ENCODE measurements at places on chromosomes 1 and 21.

DNA sequence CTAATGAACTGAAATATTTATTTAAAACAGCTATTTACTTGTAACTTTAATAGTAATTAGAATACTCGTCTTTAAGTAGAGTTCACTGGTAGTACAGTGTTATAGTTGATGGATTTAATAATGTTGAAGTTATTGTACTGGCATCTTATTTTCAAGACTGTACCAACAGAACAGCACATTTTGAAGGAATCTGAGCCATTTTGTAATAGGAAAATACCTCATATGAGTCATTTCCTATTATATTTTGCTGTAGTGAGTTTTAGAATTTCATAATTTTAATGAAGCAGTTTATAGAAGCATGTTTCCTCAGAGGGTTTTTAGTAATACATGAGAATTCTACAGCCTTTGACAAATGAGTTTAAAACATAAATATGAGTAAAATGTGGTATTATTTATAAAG is 258.3 kb downstream of the OLFM3 start:
- peak; percentile 79 for DNase-seq

DNA sequence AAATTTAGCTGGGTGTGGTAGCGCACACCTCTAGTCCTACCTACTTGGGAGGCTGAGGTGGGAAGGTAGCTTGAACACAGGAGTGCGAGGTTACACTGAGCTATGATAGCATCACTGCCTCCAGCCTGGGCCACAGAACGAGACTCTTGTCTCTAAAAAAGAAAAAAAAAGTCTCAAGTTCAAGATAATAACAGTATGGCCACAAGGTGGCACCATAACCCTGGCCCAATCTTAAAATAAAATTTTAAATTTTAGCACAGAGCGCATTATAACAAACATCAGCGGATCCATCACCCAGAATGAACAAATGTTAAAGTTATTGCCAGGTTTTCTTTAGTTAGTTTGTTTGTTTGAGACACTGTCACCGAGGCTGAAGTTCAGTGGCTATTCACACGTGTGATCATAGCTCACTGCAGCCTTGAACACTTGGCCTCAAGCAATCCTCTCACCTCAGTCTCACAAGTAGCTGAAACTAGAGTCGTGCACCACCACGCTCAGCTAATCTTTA is 2.9 kb upstream of the HTR6 start:
- DNase-seq = peak; percentile 89

DNA sequence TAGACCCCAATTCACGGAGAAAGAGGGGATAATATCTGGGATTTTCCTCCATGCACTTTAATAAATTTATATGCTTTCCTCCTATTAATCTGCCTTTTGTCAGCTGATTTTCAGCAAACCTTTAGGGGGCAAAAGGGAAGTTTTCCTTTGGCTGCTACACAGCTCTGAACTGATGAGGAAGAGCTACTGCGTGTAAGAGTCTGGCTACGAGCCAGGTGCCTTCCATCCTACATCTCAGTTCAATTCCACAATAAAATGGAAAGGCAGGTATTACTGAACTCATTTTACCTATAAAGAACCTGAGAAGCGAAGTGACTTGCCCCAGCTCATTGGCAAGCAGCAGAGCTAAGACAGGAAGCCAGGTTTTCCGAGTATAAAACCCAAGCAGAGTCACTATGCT is 28.3 kb upstream of the ZNF326 start:
- no peak for DNase-seq

DNA sequence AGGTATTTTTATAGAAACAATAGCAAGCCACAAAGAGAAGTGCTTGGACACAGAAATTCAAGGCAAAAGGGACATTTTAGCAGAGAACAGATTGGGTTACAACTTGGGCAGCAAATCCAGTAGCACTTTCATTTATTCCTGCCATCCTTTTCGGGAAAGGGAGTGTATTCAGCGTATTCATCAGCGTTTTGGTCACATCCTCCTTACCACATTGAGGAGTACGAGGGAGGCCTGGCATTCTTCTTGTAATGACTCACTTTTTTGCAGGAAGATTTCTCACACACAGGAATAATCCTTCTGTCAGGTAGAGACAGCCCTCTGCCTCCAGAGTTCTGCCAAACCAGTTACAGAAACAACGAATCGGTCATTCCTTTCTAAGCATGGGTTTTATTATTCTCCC is 18.1 kb upstream of the FAM78B start:
- DNase-seq = no peak

GRCh38 chr21:29557931-29558725 is 259.4 kb downstream of the BACH1 start:
- no peak for DNase-seq

GRCh38 chr21:42508371-42508770 is 5.3 kb upstream of the SLC37A1 start:
- DNase-seq = no peak

- no peak for DNase-seq
Measured at GRCh38 chr1:26496861-26497260, 24.6 kb downstream of the HMGN2 start.

Measured in osteoblast (primary cell).